ENCODE measurements at places on chromosomes 11 and 22.

DNA sequence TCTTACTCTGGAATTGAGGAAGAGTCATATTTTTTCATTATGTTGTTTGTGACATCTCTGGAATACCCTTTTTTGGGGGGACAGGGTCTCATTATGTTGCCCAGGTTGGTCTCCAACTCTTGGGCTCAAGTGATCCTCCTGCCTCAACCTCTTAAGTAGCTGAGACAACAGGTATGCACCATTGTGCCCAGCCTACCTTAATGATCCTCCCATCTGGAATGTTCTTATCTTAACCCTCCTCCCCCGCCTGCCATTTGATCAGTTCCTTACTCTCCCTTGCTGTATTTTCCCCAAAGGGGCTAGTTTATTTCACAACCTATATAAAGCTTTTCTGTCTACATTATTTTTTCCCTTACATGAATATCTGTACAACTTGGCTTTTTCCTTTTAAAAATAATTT lies 594.7 kb downstream of the METTL15 start:
- H3K4me1 ChIP-seq = no peaks in the 10 kb centered on the region
- no peak overlapping the region for H3K27ac ChIP-seq
- DNase-seq = no peak
- H3K36me3 ChIP-seq = no peaks in the 10 kb centered on the region
- no peak overlapping the region for H3K4me3 ChIP-seq

GRCh38 chr11:61837411-61838005 lies 9.4 kb downstream of the FADS2 start:
- H3K36me3 ChIP-seq = peaks cover 58% of the 10 kb centered on the region
- no peak overlapping the region for H3K27ac ChIP-seq
- peaks cover 30% of the 10 kb centered on the region for H3K4me1 ChIP-seq

DNA sequence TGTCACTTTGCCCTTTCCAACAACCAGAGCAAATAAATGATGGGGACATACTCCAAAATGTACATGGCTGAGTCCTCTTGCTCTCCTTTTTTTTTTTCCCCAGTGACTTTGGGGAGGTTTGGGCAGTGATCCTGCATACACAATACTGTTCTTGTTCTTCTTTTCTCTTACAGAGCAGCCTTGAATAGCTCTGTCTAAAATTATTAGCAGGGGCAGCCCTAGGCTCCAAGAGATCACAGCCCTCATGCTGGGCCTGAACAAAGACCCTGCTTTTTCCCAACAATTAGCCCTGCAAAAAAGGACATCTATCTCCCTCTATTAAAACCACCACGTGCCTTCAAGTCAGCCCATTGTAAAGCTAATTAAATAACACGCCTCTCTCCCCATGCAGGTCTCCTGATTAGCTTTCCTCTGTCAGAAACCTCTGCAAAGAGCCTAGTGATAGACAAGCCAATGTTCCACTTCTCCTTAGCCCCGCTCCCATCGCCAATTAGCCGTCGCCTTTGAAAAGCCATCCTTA lies 54.7 kb downstream of the ETS1 start:
- no peaks in the 10 kb centered on the region for H3K36me3 ChIP-seq
- no peak overlapping the region for H3K27ac ChIP-seq
- no peak overlapping the region for H3K4me3 ChIP-seq
- no peaks in the 10 kb centered on the region for H3K27me3 ChIP-seq

- H3K27ac ChIP-seq = peak overlapping the region; percentile 62
- H3K27me3 ChIP-seq = no peaks in the 10 kb centered on the region
- DNase-seq = no peak
- H3K36me3 ChIP-seq = no peaks in the 10 kb centered on the region
- H3K4me1 ChIP-seq = peaks cover 32% of the 10 kb centered on the region
- peak overlapping the region; percentile 20 for H3K4me3 ChIP-seq
Observed at GRCh38 chr11:74783241-74783871, 34.7 kb downstream of the RNF169 start.

GRCh38 chr11:69486773-69487291 lies 5.4 kb downstream of the LINC01488 start:
- no peak overlapping the region for H3K4me3 ChIP-seq
- DNase-seq = no peak
- H3K36me3 ChIP-seq = no peaks in the 10 kb centered on the region
- H3K27ac ChIP-seq = no peak overlapping the region
- no peaks in the 10 kb centered on the region for H3K4me1 ChIP-seq

GRCh38 chr11:46298699-46299433 lies 21.4 kb downstream of the CREB3L1 start:
- no peak overlapping the region for H3K4me3 ChIP-seq
- peaks cover 12% of the 10 kb centered on the region for H3K4me1 ChIP-seq
- H3K27ac ChIP-seq = no peak overlapping the region
- H3K36me3 ChIP-seq = no peaks in the 10 kb centered on the region
- DNase-seq = no peak

DNA sequence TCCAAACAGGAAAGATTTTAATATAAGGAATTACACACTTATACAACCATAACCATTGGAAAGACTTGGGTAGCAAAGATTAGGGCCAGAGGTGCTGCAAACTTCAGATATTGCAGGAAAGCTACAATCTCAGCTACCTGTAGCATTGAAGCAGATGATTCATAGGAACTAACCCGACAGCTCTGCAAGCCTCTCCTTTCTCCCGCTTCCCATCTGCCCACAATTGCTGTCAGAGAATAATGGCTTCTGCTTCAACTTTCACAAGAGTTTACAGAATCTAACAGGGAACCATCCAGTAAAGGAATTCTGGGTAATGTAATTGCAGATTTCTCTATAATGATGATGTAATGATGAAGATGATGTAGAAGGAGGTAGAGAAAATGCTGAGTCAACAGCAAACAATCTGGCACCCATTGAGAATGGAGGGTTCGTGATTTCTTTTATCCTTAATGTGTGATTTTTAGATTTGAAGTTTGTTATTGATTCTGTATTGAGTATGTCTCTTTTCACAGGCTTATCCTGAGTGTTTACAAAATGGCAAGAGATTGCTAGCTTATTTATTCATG lies 70.8 kb upstream of the USP47 start:
- no peak for DNase-seq
- no peaks in the 10 kb centered on the region for H3K36me3 ChIP-seq

GRCh38 chr11:70399681-70400112 lies 1.4 kb downstream of the CTTN start:
- no peak for DNase-seq
- no peak overlapping the region for H3K27ac ChIP-seq
- H3K4me3 ChIP-seq = peak overlapping the region; percentile 27
- peaks cover 35% of the 10 kb centered on the region for H3K27me3 ChIP-seq
- H3K4me1 ChIP-seq = peaks cover 35% of the 10 kb centered on the region

DNA sequence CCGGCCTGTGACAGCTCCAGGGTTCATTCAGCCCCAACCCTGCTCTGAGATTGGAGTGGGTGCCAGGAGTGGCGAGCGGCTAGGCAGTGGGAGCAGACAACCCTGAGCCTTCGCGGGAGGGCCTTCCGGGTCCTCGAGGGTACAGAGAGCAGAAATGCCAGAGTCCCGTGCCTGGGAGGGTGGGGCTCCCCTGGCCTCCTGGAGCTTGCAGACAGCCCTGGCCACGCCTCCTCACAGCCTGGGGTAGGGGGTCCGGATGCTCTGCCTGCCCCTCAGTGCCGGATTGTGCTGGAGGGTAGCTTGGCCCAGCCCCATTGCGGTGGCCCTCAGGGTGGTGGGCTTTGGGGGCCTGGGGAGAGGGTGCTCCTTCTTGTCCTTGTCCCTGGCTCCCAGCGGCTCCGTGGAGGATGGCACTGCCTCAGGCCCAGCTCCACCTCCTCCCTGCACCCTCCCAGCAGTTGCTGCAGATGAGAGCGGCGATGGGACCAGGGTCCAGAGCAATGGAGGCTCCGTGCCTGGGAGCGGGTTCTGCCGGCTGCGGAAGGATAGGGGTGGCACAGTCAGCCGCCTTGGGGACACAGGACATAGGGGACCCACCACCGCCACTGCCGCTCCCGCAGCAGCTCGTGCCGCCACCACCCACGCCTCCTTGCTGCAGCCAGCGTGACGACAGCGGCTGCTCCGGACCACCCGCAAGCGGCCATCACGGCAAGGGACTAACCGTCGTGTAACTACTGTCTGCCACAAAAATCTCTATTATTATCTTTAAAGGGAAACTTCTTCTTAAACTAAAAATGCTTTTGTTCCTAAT lies 34.9 kb upstream of the OR10G7 start:
- peak; percentile 32 for DNase-seq
- H3K36me3 ChIP-seq = no peaks in the 10 kb centered on the region
- H3K27me3 ChIP-seq = peaks cover 22% of the 10 kb centered on the region

- H3K36me3 ChIP-seq = peaks cover 35% of the 10 kb centered on the region
- no peak overlapping the region for H3K27ac ChIP-seq
- DNase-seq = peak; percentile 66
Observed at GRCh38 chr22:39405346-39406085, 5.9 kb downstream of the TAB1 start.

DNA sequence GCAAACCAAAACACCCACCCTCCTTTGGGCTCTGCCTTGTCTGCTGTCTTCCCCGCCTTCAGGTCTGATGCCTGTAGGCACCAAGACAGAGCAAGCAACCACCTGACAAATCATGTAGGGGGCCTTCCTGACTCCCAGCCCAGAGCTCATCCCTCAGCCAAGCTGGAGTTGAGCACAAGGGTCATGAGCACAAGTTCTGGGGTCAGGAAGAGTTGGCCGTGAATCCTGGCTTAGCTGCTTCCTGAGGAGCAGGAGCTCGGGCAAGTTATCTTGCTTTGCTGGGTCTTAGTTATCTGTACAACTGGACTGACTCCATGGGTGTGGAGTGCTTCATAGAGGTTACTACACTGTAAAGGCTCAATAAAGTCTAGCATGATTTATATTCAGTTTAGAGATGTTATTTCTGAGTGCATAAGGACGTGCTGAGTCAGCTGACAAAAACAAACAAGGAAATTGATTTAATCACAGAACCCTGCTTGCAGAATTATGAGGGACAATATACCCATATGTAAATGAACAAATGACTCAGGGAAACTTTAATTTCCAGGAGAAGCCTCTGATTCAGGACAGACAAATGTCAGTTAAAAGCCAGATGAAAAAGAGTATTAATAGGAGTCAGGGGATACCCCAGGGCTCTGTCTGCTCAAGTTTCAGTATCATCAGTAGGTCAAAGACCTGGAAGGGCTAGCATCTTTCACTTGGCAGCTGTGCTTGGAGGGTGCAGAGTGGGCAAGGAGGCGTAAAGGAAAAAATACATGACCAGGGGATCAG lies 15.0 kb upstream of the APOA1 start:
- H3K4me3 ChIP-seq = peak overlapping the region; percentile 44
- peak; percentile 24 for DNase-seq
- no peaks in the 10 kb centered on the region for H3K27me3 ChIP-seq
- peaks cover 28% of the 10 kb centered on the region for H3K36me3 ChIP-seq
- peak overlapping the region; percentile 87 for H3K27ac ChIP-seq
- H3K4me1 ChIP-seq = peaks cover 58% of the 10 kb centered on the region

- H3K4me1 ChIP-seq = peaks cover 20% of the 10 kb centered on the region
- H3K4me3 ChIP-seq = peak overlapping the region; percentile 78
- peaks cover 7% of the 10 kb centered on the region for H3K27me3 ChIP-seq
- no peak for DNase-seq
- peak overlapping the region; percentile 62 for H3K27ac ChIP-seq
Observed at GRCh38 chr22:46068593-46069491, 81.5 kb upstream of the PPARA start.

DNA sequence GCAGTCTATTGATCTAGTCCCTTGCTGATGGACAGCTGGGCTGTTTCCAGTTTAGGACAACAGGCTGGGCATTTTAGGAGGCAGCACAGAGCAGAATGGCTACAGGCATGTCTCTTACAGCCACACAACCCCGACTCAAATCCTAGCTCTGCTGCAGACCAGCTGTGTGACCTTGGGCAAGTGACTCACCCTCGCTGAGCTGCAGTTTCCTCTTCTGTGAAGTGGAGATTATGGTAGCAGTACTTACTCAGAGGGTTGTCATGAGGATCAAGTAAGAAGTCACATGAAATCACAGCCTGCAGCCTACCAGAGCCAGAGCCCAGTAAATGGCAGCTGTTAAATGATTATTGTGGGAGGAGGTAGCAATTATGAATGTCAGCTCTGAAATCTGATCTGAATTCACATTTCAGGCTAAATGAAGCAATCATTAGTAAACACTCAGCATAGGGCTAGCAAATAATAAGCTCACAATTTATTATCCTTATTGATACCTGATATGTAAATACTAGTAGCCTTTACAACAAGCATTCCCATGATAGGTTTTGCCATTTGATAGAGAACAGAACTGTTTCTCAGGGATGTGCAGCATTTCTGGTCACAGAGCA lies 58.9 kb downstream of the MYEOV start:
- no peaks in the 10 kb centered on the region for H3K36me3 ChIP-seq
- no peaks in the 10 kb centered on the region for H3K27me3 ChIP-seq
- H3K27ac ChIP-seq = peak overlapping the region; percentile 21
- DNase-seq = peak; percentile 77
- H3K4me3 ChIP-seq = no peak overlapping the region

DNA sequence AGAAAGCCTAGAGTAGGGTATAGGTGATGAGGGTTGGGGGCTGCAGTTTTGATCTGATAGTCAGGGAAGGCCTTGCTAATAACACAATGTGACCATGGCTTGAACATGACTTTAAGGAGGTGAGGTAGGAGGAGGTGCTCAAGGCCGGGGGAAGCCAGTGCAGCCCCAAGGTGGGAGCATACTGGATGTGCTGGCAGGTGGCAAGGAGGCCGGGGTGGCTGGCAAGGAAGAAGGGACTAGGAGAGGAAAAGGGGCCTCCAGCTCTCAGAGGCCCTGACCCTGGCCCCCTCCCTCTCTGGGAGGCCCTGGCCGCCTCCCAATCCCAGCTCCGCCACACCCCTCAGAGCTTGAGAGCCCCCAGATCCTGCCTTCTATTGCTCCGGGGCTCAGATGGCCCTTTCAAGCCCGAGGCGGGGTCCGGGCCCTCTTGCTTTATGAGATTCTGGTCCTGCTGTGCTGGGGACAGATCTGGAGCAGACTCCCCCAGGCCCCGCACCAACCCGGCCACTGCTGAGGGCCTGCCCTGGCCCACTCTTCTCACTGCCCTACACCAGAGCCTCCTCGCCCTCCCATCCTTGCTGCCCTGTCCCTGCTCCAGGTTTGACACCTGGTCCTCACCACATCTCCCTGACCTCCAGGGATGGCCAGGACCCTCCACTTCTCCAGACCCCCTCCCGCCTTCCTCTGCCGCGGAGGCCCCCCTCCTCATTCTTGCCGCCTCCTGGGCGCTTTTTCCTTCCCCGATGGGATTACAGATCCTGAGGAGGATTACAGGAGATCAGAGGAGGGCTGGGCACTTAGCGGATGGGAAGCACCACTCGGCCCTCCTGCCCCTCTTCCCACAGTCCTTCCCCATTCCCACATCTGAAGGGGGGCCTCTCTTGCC lies 1.8 kb downstream of the PITPNM1 start:
- H3K36me3 ChIP-seq = peaks cover 30% of the 10 kb centered on the region
- H3K4me1 ChIP-seq = peaks cover 42% of the 10 kb centered on the region
- peak overlapping the region; percentile 58 for H3K4me3 ChIP-seq
- DNase-seq = no peak
- H3K27me3 ChIP-seq = no peaks in the 10 kb centered on the region

GRCh38 chr11:4763096-4763495 lies 6.6 kb downstream of the OR51F1 start:
- no peak overlapping the region for H3K4me3 ChIP-seq
- no peak overlapping the region for H3K27ac ChIP-seq
- no peak for DNase-seq
